A549 treated with AZD2906 at 1 μM for 4 hours (cell line): ENCODE measurements at places on chromosomes 1 and 21. TPM values are rescaled to one million over a fixed set of nuclear protein-coding genes. Genes with fewer than 3 reads are reported as not detected.

ADORA1 gene
- total RNA-seq, result 0.51 to 0.61 TPM (median 0.56 TPM) in 5 replicates

CELA3A gene
- not detected in 5 replicates for total RNA-seq

PTPRU gene
- 7.9 to 10.6 TPM (median 8.3 TPM) in 5 replicates for total RNA-seq

PLA2G2F gene
- not detected in 5 replicates for total RNA-seq

ELAPOR1 gene
- 0.53 to 0.71 TPM (median 0.56 TPM) in 5 replicates for total RNA-seq
